ENCODE measurements at places on chromosomes 12 and 14.

DNA sequence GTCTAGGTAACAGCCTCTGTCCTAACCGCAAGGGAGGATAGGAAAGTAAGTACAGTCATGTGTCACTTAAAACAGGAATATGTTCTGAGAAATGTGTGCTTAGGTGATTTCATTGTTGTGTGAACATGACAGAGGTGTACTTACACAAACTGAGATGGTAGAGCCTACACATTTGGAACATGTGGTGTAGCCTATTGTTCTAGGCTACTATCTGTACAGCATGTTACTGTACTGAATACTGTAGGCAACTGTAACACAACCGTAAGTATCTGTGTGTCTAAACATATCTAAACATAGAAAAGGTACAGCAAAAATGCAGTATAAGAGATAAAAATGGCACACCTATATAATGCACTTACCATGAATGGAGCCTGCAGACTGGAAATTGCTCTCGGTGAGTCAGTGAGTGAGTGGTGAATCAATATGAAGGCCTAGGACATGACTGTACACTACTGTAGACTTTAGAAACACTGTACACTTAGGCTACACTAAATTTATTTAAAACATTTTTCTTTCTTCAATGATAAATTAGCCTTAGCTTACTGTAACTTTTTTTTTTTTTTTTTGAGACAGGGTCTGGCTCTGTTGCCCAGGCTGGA is 13.2 kb upstream of the MDM2 start:
- DNase-seq = no peak

GRCh38 chr12:46516238-46516932 is 143.8 kb upstream of the SLC38A2 start:
- DNase-seq = no peak

- DNase-seq = no peak
Measured at GRCh38 chr12:76275511-76276093, 72.6 kb downstream of the BBS10 start.

- no peak for DNase-seq
Measured at GRCh38 chr12:91978143-91978542, 167.5 kb downstream of the BTG1 start.

- DNase-seq = no peak
Measured at GRCh38 chr12:43744826-43745225, 13.8 kb downstream of the PUS7L start.
